Foreskin fibroblast (primary cell): ENCODE measurements at places on chromosomes 2 and 18.

DNA sequence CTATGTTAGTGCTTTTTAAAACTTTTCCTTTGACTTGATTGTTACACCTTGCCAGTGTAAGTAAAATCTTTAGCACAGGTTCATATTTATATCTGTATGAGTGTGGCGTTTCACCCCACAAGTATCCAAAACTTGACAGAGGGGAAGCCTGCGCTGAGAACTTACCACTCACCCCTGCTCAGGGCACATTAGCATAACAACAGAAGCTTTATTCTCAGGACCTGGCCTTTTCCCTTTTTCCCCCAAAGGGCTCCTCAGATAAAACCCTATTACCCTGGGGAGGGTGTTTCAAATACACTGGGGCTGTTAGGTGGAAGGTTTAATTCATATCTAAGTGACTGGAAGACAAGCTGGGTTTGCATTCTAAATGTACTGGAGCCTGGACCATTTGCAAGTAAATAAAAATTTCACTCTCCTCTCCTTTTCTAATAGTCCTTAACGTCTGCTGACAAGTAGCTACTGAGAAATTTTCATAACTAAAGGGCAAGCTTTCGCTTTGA is 276.6 kb downstream of the RNF152 start:
- no peak for DNase-seq

- no peak for DNase-seq
These were observed 582.4 kb upstream of the RAB6C start for GRCh38 chr2:129396980-129397599.

GRCh38 chr2:189492451-189492850 is 51.2 kb downstream of the WDR75 start:
- no peak for DNase-seq

DNA sequence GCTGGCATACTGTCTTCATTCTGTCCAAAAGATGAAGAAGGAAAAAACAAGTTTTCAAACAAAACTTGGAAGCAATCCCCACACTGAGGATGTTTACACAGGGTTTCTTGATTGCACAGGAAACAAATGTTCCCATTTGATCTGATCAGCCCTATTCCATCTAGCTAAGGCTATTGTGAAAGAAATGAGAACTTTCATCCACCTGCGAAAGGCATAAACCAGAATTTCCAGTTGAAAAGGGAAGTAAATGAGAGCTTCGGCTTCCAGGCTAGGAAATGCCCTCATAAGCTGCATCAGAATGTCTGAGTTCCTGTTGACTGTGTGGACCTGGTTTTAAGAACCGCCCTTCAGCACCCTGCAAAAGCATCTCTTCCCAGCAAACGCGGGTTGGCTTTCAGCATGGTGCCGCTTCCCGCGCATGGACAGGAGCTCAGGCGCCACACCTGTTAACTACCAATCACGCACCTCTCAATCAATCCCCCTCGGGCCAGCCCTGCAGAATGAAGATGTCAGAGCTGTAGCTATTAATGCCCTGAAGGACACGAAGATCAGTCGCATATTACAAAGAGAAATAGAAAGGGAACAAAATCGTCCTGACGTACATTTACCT is 850.4 kb downstream of the GALR1 start:
- DNase-seq, result no peak

DNA sequence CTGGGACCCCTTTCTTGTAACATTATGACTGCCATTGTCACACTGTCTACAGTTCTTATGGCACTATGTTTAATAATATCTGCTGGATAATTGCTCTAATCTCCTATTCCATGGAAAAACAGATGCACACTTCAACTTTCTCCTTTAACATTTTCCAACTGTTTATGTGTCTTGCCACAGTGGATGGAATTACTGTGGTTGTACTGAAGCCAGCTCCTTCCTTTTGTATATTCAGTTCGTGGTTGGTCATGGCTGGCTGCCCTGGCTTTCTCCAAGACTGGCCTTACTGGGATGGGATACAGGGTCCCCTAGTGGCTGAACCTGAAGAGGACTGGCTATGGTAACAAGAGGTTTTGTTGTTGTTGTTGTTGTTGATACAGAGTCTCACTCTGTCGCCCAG is 113.9 kb downstream of the SS18 start:
- no peak for DNase-seq

DNA sequence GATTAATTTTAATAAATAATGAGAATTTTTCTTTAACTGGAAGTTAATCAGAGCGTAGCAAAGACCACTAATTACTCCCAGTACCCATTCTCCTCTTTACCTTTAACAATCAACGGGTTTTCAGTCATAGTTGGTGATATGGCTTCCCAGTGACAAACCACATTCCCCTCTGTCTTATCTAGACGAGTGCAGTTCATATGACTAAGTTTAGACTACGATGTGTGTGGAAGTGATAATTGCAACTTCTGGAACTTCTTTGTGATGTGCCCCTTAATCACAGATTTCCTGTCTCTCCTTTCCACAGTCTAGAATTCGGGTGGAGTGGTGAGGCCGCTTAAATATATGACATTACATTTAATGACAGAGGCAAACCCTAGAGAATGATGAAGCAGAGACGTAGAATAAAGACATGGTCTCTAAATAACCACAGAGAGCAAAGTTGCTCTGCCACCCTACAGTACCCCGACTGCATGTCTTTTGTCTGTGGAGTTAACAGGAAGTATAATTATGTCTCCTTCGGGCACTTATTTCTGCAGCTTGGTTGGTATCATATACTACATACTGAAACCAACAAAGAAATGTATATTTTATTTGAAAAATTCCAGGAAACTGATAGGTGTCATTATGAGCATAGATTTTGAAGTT is 693.3 kb upstream of the CDH7 start:
- no peak for DNase-seq

- DNase-seq, result peak; percentile 84
These were observed 26.6 kb upstream of the NOTO start for GRCh38 chr2:73175663-73176204.

GRCh38 chr18:3782901-3783300 is 332.9 kb downstream of the TGIF1 start:
- DNase-seq, result no peak

DNA sequence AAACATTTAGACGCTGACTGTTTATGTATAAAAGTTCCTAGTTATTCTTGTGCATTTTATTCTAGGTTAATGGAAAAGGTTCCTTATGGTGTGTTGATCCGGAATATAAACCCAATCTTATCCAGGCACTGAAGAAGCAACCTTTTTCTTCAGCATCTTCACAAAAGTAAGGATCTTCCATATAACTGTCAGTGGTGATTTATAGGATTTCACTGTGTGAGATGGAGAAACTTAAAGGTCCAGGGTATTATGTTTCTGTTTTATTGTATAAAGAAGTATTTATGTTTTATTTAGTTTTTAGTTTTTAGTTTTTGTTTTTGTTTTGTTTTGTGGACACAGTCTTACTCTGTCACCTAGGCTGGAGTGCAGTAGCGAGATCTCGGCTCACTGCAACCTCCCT is 171.0 kb upstream of the STON1 start:
- DNase-seq, result no peak

DNA sequence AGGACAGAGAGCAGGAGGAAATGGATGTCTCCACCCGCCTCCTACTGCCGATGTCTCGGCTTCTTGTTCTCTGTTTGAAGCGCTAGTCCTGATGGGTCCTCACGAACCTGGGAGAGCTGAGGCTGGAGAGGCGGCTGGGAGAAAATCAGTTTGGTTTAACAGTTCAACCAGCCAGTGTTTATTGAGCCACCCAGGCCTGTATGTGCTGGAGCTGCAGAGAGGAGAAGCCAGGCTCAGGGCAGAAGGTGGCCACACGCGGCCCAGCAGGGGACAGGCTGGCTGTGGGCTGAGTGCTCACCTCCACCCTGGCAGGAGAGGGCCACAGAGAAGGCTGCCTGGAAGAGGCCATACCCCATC is 202.1 kb downstream of the CYP26B1 start:
- DNase-seq, result no peak

- no peak for DNase-seq
These were observed 292.2 kb upstream of the CCDC68 start for GRCh38 chr18:55251254-55251971.

GRCh38 chr2:237449193-237449881 is 35.4 kb upstream of the COL6A3 start:
- no peak for DNase-seq

GRCh38 chr18:67216846-67217245 is 299.7 kb downstream of the DSEL start:
- no peak for DNase-seq

DNA sequence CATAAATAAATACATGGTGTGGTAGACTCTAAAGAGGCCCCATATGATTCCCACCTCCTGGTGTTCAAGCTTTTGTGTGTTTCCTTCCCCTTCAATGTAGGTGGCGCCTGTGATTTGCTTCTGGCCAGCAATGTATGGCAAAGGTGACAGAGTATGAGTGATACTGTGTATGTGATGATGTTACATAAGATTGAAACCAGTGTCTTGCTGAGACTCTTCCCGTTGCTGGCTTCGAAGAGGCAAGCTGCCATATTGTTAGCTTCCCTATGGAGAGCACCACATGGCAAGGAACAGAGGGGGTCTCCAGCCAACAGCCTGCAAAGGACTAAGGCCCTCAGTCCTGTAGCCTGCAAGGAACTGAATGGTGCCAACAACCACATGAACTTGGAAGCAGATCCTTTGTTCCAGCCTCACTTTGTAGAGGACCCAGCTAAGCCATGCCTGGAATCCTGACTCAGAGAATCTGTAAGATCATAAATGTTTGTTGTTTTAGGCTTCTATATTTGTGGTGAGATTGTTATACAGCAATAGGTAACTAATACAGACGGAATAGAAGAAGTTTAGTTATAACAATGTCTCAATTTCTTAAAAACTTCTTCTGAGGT is 1.7 kb upstream of the SMAD4 start:
- DNase-seq, result peak; percentile 53
